Neural progenitor cell (in vitro differentiated cells): ENCODE measurements at places on chromosomes 12 and 14. TPM values are rescaled to one million over a fixed set of nuclear protein-coding genes. Genes with fewer than 3 reads are reported as not detected.

Gene PTGR2
- 18.8 and 87.2 TPM in 2 replicates for total RNA-seq

Gene PLEK2
- total RNA-seq = not detected in 2 replicates

Gene BTBD6
- 9.0 and 15.0 TPM in 2 replicates for total RNA-seq

Gene CCDC177
- total RNA-seq = 8.6 and 19.7 TPM in 2 replicates

Gene RDH12
- 1.3 and 1.5 TPM in 2 replicates for total RNA-seq

Gene LRP1-AS
- total RNA-seq = not detected in 2 replicates

Gene VDR
- 0.09 TPM in 1 of 2 replicates, not detected in the other for total RNA-seq

Gene BDKRB2
- total RNA-seq = 0.37 TPM in 2 replicates

Gene SIRT4
- 3.8 and 6.8 TPM in 2 replicates for total RNA-seq

Gene C14orf132
- total RNA-seq = 5.5 and 8.1 TPM in 2 replicates

Gene CD69
- total RNA-seq = not detected in 2 replicates

Gene SPATA7
- total RNA-seq = 31.4 and 39.9 TPM in 2 replicates

Gene MYH6
- 0.03 TPM in 1 of 2 replicates, not detected in the other for total RNA-seq

Gene HEBP1
- 7.4 and 8.6 TPM in 2 replicates for total RNA-seq

Gene SLC25A47
- total RNA-seq = not detected in 2 replicates

GRCh38 chr14:58071341-58071740 is 80.7 kb downstream of the ARMH4 start:
- DNase-seq = no peak

DNA sequence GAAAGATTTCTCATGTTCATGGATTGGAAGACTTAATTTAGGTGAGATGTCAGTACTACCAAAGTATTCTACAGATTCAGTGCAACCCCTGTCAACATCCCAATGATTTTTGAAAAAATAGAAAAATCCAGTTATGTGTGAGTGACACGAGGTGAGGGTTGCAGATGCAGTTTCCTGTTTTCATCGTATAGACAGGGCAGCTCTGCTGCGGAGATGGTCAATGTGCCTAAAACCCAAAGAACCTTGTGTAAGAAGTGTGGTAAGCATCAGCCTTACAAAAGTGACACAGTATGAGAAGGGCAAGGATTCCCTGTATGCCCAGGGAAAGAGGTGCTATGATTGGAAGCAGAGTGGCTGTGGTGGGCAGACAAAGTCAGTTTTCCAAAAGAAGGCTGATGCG is 94.4 kb downstream of the SCAF11 start:
- DNase-seq = no peak

GRCh38 chr14:49497725-49498348 is 88.3 kb downstream of the RPS29 start:
- peak; percentile 81 for DNase-seq

DNA sequence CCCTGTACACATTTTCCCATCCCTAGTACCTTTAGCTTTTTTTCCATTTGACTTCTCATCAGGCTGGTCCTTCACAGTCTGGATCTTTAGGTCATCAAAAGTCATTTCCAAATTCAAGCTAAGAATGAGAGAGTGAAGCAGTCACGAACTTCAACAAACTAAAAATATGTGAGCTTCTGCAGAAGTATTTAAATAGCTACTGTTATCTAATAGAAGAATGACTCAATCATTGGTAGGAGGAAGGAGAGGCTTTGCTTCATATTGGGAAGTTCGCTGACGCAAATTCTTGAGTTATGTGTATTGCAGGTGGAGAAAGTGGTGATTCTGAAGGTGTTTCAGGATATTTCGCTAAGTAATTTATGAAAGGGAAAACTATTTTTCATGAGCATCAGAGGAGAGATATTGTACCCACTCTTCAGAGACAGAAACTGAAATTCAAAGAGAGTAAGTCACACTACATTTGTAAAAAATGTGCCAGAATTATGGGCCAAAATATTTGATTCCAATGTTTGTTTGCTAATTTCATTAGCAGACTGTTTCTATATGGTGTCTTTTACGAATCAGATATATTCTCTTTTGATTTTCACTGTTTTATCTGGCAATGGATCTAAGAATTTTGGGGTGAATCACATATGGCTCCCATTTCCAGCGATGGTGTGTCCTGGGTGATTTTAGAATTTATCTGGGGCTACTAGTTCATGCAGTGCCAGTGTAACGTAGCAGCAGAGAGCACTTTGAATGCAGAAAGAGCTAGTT is at the start of gene OLR1:
Gene OLR1 (minus strand): TSS at position 160 of the 756 bp plus-strand sequence. CDS start 55 bp downstream, at position 105.
- no peak for DNase-seq

DNA sequence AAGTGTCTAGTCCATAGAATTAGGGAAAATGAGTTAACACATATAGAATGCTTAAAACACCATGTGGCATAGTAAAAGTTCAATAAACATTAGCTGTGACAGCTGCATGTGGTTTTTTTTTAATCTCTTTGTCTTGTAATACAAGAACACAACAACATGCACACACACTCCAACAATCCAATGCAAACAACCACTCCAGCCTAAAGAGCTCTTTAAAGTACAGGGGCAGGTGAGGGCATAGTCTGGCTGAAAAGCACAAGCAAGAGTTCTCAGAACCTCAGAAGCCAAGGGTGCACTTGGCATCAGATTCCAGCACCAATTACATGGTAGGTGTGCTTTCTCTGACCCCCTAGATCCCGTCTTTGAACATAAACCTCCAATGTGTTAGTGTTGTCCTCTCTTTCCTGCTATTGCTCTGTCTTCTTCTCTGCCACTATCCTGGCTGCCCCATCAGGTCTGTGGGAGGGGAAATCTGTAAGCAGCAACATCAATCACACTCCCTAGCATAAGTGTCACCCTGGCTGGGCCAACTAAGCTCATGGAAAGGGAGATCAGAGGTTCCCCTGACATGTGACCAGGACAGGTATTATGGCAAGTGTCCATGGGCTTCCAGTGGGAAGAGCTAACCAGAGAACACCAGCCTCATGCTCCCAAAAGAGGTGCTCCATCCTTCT is 91.0 kb downstream of the SLC8A3 start:
- DNase-seq = no peak

GRCh38 chr14:89430391-89431236 is 13.6 kb upstream of the FOXN3 start:
- DNase-seq = no peak

DNA sequence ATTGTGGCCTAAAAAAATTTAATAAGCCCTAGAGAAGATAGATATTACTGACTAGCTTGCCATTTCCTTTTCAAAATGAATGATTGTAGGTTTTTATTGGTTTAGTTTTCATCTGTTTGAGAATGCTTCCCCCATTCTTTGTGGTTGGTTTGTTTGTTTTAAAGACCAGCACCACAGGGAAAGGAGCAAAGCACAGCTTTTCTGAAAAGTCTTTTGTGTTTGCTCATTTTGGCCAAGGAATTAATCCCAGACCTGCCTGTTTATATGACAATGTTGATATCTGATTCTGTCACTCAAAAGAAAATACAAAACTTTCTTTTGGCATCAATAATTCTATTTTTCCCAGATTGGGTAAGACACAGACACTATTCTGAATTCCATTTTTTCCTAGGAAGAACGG is 312.5 kb upstream of the FLRT2 start:
- DNase-seq = peak; percentile 42

- peak; percentile 38 for DNase-seq
These were observed 154.4 kb downstream of the GPHN start for GRCh38 chr14:66662374-66662773.

GRCh38 chr14:61152851-61153364 is 128.2 kb downstream of the TMEM30B start:
- DNase-seq = no peak

DNA sequence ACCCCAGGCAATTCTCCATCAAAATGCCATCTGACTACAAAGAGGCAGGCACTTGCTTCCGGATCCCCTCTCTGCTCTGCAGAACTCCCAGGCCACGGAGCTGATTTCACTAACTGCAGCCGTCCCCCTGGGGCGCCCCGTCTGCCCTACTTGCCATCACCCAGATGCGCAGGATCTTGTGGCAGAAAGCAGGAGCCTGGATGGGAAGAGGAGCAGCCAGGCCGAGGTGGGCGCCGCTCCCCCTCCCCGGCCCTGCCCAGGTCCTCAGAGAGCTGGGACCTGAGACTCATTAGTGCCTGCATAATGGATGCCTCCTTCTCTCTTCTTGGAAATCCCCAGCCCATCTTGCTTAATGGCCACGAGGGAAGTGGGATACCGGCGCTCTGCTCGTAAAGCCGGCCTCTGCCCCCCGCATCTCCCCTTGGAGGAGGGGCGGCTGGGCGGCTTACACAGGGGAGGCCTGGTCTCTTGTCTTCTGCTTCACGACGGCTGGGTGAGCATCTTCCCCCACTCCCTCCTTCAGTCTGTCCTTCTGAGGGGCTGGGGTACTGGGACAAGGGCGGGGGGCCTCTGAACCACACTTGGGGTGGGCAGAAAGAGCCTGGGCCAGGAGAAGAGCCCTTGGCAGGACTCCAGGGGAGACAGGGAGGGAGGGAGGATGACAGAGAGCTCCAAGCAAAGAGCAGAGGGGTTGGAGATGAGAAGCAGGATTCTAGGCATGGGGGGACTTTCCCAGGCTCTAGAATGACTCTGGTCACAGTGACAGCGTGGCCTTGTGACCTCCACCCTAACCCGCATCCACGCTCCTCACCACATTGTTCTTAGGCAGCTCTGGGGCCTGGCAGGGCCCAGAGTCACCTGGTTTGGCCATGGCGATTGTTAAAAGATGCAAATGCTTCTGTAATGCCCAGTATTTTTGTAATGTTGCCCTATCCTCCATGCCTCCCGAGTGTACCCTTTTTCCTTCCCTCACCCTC is 19.4 kb upstream of the EML1 start:
- DNase-seq = peak; percentile 44

- no peak for DNase-seq
These were observed 141.8 kb downstream of the CACNA1C start for GRCh38 chr12:2194571-2194970.

GRCh38 chr12:39928181-39928899 is 177.5 kb downstream of the SLC2A13 start:
- no peak for DNase-seq

GRCh38 chr12:12726555-12727093 is 9.5 kb downstream of the CDKN1B start:
- no peak for DNase-seq

GRCh38 chr12:4215229-4216186 is 58.1 kb upstream of the CCND2 start:
- no peak for DNase-seq

- no peak for DNase-seq
These were observed 15.8 kb downstream of the SEL1L start for GRCh38 chr14:81517798-81518398.

GRCh38 chr14:91419044-91419397 is 1.4 kb upstream of the CCDC88C start:
- no peak for DNase-seq

GRCh38 chr12:110280392-110280778 is 662 bp upstream of the ATP2A2 start:
- no peak for DNase-seq

DNA sequence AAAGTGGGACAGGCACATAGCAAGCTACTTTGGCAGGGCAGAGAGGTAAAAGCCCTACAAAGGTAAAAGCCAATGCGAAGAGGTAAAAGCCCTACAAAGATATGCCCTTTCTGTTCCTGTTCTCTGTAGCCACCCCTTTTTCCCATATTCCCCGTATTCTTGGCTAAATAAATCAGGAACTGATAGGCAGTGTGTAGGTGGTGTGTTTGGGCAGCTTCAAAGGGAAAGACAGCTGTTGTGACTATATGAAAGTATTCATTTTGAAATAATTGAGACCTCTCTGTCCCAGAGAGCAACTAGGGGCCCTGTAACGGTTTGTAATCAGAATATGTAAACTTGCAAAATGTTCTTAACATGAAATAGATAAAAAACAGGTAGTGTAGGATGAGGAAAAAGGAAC is 11.3 kb upstream of the SLC41A2 start:
- no peak for DNase-seq

DNA sequence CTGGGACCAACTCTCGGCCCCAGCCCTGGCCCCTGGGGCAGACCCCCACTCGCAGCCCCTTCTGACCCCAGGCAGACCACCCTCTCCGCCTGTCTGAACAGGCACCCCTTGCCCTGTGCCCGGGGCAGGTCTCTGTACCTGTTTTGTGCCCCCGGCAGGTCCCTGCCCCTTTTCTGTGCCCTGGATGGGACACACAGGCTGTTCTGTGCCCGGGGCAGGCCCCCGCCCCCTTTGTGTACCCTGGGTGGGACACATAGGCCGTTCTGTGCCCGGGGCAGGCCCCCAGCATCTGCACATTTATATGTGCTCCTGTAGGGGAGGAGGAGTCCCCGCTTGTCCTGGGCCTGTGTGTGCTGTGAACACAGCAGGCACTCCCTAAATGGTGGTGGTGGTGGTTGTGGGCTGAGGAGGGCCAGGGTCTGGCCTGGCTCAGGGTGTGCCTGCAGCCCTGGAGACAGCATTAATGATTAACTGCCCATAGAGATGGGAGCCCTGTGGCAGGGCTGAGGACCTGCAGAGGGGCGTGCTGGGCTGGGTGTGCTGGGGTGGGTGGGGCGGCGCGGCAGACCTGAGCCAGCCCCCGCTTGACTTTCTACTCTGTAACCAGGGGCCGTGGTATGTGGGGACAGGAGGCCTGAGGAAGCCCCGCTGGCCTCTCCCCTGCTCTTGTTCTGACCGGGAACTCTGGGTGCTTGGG is 3.7 kb downstream of the FBRSL1 start:
- DNase-seq = no peak

DNA sequence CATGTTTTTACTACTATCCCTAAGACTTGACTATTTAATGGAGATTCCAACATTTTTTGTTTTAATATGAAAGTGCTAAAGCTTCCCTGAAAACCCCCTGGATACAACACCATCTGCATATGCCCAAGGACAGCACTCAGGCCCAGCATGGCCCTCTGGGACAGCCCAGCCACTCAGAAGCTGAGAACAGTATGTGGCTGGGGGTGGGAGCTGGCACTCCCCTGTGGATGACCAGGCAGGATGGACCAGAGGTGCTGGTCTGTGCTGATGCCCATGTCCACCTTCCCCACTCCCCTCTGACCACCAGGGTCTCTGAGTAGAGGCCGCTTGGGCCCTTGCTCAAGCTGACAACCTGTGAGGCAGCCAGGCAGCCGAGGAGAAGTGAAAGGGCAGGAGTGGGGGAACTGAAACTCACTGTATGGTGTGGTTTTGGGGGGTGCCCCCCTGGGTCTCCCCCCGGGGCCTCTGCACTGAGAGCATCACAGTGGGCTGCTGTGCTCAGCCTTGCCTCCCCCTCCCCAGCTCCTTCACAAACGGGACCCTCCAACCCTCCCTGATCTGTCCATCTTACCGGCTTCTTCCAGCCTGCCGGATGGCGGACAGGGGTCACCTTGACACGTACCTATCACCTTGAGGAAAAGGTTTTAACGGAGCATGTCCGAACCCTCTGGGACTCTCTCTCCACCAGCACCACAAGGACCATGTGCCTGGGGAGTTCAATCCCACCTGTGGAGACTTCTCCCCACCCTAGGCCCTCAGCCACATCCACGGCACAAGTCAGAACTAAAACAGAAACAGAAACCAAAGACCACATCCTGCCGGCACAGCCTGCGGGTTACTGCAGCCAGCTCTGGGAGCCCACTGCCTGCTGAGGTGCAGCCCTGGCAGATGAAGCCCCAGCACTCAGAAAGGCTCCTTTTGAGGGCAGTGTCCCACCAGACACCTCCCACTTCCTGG is at the start of gene TMEM229B:
Gene TMEM229B (minus strand): TSS at position 785 of the 957 bp plus-strand sequence. CDS start 14,798 bp downstream, outside the sequence.
- DNase-seq = no peak

DNA sequence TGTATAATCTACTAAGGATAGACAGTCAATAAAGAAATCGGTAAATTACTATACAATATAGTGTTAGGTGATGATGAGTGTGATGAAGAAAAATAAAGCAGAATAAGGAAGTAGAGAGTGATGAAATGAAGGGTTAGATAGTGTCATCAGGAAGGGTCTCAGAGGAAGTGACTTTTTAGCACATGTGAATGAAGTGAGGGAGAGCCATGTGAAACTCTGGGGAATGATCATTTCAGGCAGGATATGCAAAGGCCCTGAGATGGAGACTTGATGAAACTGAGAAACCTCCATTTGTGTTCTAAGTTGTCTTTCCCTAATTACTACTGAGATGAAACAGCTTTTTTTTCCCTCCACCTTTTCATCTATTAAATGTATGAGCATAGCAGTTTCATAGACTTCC is 19.4 kb upstream of the GNPTAB start:
- DNase-seq = no peak

- DNase-seq = no peak
These were observed 177.6 kb downstream of the CALM1 start for GRCh38 chr14:90574188-90575131.
